ENCODE measurements at places on chromosomes 11 and 22. TPM values are rescaled to one million over a fixed set of nuclear protein-coding genes. Genes with fewer than 3 reads are reported as not detected.

TRIM51 gene
- not detected for total RNA-seq

CNGA4 gene
- total RNA-seq: not detected

SCO2 gene
- 1.3 TPM for total RNA-seq

INCENP gene
- total RNA-seq: 2.3 TPM

OR5A1 gene
- total RNA-seq: not detected
